ELR (cell line): ENCODE measurements at places on chromosomes 7 and 10.

- DNase-seq, result peak; percentile 73
Observed at GRCh38 chr7:112414855-112415490, 35.3 kb upstream of the IFRD1 start.

- DNase-seq, result peak; percentile 49
Observed at GRCh38 chr7:22481726-22482125, 18.3 kb downstream of the STEAP1B start.

DNA sequence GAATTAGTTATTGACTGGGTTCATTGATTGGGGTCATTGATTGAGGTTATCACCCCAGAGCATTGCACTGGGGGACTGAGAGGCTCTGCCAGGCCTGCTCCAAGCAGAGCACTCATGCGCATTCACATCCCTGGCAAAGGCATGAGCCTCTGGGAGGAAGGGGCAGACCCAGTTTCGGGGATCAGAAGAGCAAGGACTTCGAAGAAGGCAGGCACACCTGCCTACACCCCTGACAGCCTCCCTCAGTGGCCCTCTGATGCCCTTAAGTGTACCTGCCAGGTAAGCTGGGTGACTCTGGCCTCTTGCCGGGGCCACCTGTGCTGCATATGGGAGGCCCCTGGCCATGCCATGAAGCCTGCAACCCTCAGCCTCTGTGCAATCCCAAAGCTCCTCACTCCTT, 181.1 kb downstream of the PTPN20 start:
- no peak for DNase-seq

DNA sequence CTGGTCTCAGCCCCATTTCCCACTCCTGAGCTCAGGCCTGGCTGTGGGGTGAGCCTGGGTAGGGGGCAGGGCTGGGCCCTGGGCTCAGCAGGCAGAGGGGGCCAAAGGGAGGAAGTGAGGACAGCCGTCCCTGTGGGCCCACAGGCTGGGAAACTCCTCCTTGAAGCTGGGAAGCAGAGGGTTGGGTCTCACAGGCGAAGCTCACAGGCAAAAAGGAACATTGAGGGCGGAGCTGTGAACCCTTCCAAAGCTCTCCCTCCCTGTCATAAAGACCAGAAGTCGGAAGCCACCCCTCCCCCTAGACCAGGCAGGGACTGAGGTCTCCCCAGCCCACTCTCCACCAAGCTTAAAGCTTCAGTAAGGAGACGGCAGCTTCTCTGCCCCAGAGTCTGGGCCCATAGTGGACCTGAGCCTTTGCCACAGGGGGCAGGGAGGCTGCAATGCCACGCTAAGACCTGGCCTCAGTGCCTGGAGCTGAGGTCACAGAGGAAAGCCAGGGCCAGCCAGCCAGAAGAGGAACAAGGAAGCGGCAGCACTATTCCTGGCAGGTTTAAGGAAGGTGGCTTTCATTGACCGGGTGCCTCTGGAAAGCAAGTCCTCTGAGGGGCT, 1.0 kb upstream of the KCP start:
- no peak for DNase-seq

GRCh38 chr10:84416245-84416555, 87.8 kb downstream of the CCSER2 start:
- DNase-seq, result no peak
